ENCODE measurements at places on chromosomes 11 and 22. TPM values are rescaled to one million over a fixed set of nuclear protein-coding genes. Genes with fewer than 3 reads are reported as not detected.

The ANGPTL5 gene
- total RNA-seq = not detected

The H19 gene
- not detected for total RNA-seq

The C11orf65 gene
- 11.4 TPM for total RNA-seq

The CSKMT gene
- total RNA-seq = 4.3 TPM

The HPX gene
- 0.56 TPM for total RNA-seq
